ENCODE measurements at places on chromosomes 2 and 18.

DNA sequence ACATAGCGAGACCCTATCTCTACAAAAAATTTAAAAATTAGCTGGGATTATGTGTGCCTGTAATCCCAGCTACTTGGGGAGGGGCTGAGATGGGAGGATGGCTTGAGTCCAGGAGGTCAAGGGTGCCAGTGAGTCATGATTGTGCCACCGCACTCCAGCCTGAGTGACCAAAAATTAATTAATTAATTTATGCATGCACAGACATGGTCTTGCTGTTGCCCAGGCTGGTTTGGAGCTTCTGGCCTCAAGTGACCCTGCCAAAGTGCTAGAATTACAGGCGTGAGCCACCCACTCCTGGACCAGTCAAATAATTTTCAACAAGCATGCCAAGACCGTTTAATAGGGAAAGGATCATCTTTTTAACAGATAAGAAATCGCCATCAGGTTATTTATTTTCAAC is 57.7 kb upstream of the TFCP2L1 start:
- no peak for DNase-seq

GRCh38 chr2:54499661-54500060 is 43.5 kb downstream of the SPTBN1 start:
- no peak for DNase-seq

GRCh38 chr2:40554665-40555294 is 102.9 kb upstream of the SLC8A1 start:
- peak; percentile 60 for DNase-seq

- DNase-seq = no peak
Measured at GRCh38 chr18:10351858-10352257, 102.6 kb upstream of the APCDD1 start.

GRCh38 chr2:239127513-239127912 is 273.3 kb downstream of the HDAC4 start:
- no peak for DNase-seq

GRCh38 chr2:142065700-142066099 is 65.1 kb downstream of the LRP1B start:
- DNase-seq = no peak

GRCh38 chr18:37175727-37176620 is 347.0 kb downstream of the KIAA1328 start:
- no peak for DNase-seq

DNA sequence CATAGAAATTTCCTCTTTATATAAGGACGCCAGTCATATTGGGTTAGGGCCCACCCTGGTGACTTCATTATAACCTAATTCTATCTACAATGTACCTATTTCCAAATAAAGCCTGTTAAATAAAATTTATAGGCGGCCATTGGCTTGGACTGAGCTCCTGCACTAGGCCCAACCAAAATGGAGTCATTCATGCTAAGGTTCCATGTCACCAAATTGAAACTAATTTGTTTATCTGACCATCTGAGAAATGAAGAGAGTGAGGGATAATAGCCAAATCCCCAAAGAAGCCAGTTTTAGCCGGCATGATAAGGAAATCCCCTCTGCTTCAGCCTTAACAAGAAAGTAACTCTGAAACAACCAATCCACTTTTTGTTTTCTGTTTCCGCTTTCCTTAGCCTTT is 7.2 kb upstream of the DYM start:
- DNase-seq = no peak

DNA sequence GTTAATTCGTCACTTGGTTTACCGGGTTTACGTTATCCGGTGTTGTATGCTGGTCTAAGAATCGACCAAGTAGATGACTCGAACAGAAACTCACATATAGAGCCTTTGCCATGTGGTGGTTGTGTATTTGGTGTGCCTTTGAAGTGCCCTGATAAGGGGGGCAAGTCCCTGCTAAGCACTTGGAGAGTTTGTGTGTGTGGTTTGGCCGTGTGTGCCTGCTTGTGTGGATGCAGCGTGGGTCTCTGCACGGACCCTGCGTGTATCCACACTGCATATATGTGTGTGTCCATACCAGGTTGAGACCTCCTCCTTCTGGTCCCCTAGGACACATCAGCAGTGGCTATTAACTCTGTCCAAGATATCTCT is 2.4 kb upstream of the CELF4 start:
- DNase-seq = no peak

DNA sequence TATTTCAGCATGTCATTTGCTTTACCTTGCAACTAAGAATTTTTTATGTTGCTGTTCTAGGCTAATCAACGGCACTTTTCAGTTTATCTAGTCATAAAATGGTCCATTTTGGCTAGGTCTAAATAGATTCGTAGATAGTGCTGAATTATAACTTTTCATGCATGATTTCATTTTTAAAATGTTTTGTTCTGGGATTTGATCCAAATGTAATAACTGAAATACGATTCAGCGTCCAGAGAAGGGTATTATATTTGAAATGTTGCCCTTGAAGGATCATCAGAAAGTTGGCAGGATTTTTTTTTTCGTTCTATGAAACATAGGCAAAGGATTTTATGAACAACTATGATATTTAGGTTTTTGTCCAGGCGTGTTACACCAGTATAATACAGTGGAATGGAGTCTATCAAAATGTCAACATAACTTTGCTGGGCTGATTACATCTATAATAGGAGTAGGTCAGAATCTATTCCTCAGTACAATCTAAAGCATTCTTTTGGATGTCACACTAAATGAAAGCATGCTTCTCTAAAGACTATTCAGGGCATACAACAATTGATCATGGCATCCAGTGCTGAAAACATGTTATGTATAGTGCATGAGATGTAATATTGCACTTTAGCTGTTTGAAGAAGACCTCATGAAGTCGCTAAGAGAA is 24.8 kb downstream of the TTC27 start:
- DNase-seq = no peak

DNA sequence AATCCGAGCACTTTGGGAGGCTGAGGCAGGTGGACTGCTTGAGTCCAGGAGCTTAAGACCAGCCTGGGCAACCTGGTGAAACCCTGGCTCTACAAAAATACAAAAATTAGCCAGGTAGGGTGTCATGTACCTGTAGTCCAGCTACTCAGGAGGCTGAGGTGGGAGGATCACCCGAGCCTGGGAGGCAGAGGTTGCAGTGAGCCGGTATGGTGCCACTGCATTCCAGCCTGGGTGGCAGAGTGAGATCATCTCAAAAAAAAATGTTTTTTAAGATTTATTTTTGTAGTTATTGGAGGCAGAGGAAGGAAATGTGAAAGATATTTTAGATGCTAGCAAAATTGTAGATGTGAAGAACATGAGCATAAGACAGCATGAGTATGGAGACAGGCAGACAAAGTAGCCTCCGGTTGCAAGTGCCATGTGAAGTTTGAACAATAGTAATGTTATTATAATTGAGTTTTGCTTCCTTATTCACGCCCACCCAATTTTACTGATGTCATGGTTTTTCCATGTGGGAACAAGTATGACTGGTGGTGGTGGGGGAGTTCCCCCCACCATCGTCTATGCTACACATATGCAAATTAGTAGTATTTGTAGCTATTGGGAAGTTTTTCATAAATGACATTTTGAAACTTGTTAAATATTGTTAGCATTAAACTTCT is 18.0 kb downstream of the REL start:
- no peak for DNase-seq

GRCh38 chr2:9252002-9252357 is 45.4 kb downstream of the ASAP2 start:
- no peak for DNase-seq

DNA sequence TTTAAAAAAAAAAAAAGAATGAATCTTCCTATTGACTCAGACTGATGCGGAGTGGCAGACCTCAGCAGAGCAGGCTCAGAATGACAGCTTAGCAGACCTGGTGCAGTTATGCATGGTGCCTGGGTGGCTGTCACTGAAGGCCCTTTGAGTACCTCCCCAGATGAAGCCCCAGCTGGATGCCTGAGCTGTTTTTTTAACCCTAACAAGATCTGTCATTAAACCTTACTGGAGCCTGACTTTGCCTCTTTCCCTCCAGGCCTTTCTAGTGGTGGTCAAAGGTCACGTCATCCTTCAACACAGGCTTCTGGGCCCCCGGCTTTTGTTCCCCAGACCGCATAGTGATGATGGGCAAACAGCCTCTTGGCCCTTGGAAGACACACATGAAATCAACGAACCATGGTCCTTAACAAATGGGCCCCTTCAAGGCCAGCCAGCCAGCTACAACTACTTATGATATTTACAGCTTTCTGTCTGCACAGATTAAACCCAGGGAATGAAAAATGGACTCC is 138.3 kb upstream of the CYP1B1 start:
- DNase-seq = peak; percentile 63

DNA sequence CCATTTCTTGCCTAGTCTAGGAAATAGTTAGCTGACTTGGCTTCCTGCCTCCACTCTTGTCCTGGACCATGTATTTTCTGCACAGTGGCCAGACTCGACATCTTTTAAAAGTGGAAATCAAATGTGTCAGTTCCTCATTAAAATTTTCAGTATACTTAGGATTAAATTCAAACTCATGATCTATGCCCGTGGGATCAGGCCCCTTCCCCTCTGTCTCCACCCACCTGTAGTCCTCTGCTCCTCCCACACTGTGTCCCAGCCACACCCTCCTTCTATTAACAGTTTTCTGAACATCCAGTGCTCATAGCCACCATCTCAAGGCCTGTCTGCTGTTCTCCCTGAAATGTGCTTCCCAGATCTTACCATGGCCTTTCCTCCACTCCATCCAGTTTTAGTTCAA is 13.3 kb downstream of the ARHGAP25 start:
- DNase-seq = peak; percentile 23

- no peak for DNase-seq
Measured at GRCh38 chr2:64708829-64709228, 55.1 kb upstream of the SERTAD2 start.
